Uterus (tissue), 4 donors: ENCODE measurements at places on chromosomes 6 and 20.

- no peak for DNase-seq
Observed at GRCh38 chr6:30818391-30818841, 65.9 kb upstream of the DDR1 start.

- DNase-seq, result no peak
Observed at GRCh38 chr6:157791450-157791849, 31.6 kb upstream of the SNX9 start.

DNA sequence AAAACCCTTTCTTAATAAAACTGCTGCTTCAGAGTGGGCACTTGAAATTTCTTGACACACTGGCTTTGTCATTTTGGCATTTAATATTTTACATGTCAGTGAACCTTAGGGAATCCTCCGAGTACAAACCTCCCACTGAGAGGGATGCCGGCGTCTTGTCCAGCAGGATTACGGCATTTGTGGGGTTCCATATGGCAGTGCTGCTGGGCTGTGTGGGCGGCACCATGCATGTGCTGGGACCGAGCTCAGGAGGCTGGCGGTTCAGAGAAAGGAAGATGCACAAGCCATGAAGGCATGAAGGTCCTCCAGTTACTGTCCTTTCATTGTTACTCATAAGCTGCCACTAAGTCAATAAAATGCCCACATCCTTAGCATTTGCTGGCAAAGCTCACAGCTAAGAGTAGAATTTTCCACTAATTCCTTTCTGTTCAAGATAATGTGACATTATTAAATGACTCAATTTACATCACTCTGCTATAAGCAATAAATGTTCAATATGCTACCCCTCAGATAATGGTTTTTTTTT is 61.4 kb downstream of the LY86 start:
- DNase-seq, result no peak

- DNase-seq, result no peak
Observed at GRCh38 chr6:168600381-168600780, 159.4 kb downstream of the SMOC2 start.

DNA sequence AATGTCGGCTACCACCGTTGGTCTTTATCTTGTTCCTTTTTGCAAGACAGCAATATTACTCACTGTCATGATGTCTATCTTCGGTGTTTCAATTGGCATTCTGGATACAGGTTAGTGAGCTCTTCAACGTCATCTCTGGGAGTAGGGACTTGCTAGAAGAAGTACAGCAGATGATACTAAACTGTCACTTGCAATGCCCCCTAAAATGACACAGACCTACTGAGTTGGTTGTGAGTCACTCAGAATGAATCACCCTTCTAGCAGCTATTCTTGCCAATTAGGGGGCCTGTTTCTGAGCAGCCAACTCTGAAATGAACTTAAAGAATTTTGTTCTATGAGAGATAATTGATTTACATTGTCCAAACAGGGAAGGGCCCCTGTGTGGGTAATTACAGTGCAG is 176.5 kb downstream of the SLC16A10 start:
- DNase-seq, result no peak

- no peak for DNase-seq
Observed at GRCh38 chr6:162873537-162873936, 145.8 kb downstream of the PACRG start.

GRCh38 chr6:83594941-83595340 is 82.6 kb downstream of the PRSS35 start:
- DNase-seq, result no peak

DNA sequence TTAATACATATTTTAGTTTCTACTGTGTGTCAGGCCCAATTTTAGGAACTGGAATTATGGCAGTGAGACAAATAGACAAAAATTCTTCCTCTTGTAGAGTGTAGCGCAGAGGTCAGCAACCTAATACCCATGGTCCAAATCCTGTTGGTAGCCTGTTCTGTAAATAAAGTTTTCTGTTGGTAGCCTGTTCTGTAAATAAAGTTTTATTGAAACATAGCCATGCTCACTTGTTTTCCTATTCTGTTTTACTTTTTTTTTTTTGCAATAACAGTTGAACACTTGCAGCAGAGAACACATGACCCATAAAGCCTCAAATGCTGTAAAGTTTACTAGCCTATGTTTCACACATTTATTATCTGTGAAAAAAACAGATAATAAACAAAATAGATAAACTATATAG is 87.9 kb downstream of the SCAF8 start:
- DNase-seq, result no peak

GRCh38 chr6:33888664-33889200 is 84.9 kb upstream of the MLN start:
- DNase-seq, result no peak

GRCh38 chr6:228881-229651 is 63.2 kb upstream of the DUSP22 start:
- no peak for DNase-seq

GRCh38 chr6:15474196-15474595 is 188.6 kb downstream of the DTNBP1 start:
- DNase-seq, result no peak

DNA sequence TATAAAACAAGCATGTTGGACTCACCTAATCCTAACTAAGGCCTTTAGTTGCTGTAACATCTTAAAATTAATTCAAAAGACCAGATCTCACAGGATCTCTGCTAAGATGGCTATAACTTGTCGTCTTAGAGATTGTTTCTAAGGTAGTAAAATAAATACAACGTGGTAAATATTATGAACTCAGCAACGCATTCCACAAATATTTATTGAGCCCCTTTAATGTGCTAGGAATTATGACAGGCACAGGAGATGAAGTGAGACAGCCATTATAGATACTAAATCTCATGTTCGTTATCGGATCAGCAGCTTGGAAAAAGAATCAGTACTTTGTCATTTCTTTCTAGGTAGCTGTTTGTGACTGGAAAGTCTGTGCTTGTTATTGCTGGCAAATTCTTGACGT is 20.9 kb upstream of the MCM3 start:
- DNase-seq, result no peak

GRCh38 chr6:36865835-36866234 is 8.8 kb downstream of the PPIL1 start:
- DNase-seq, result no peak

DNA sequence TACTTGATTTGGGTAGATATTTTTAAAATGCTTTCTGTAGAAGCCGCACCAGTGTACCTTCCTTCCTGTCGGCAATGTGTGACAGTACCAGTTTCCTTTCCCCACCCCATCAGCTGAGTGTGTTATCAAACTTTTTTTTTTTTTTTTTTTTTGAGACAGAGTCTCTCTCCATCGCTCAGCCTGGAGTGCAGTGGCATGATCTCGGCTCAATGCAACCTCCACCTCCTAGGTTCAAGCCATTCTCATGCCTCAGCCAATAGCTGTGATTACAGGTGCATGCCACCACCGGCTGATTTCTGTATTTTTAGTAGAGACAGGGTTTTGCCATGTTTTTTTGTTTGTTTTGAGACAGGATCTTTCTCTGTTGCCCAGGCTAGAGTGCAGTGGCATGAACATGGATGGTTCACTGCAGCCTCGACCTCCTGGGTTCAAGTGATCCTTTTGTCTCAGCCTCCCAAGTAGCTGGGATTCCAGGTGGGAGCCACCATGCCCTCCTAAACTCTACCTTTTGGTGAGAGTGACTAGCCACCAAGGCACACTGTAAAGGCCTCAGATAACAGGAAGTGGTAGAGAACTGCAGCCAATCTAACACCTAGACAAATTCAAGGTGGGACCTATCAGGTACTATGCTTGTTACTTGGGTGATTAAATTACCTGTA is 26.5 kb upstream of the ZBTB22 start:
- no peak for DNase-seq

DNA sequence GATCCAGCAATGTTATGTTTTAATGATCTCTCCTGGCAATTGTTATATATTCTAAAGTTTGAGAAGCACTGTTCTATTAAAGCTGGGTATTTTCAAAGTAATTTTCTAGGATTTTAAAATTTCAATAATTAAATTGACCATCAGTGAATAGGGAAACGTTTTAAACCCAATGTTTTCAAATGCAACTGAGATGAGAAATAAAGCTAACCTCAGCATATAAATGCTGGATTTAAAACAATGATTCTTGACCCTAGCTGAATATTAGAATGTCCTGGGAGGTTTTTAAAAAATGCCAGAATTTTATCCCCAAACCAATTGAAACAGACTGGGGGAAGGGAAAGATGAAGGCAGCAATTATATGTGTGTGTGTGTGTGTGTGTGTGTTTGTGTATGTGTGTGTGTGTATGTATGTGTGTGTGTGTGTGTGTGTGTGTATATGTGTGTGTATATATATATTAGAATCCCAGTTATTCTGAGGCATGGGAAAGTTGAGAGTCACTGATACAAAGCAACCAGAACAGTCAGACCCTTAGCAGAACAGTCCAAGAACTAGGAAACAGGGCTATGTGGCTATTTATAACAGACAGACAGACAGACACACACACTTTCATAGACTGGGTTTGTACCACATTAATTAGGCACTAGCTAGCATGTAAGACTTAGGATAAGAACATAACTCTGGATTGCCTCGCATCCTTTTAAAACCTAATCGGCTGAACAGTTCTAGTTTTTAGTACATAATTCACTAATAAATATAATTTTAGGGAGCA is 107.8 kb downstream of the MAN1A1 start:
- no peak for DNase-seq

DNA sequence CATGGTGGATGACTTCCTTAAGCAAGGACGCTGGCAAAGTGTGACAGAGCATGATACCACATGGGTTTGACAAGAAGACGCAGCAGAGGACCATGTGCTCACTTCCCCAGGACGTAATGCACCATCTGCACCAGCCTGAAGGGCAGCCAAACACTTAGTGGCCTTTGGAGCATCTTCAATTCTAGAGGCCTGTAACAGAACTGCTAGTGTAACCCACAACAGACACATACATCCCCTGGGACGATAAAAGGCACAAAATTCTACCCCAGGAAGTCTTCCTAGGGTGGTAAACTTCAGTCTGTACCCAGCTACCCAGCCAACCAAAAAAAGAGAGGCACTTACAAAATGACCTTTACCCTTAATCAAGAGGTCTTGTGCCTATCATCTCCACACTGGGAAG is 9.2 kb upstream of the CPNE1 start:
- no peak for DNase-seq
